ENCODE measurements at places on chromosomes 7 and 10.

DNA sequence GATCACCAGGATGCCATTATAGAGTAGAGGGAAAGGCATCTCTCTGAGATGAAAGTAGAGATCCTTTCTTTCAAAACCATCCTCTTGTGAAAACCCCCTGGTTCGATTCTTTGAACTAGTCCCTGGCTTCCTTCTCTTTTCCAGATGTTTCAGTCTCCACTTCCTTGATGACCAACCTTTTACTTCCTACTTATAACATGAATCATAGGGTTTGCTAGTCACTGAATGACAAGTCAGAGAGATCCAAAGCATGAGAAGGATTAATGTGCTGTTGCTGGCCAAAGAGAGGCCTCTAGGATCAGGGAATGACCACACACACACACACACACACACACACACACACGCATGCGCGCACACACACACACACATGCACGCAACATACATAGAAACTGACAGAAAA is 161.1 kb upstream of the FRMD4A start:
- DNase-seq: no peak

- DNase-seq: no peak
Observed at GRCh38 chr10:131310551-131311401, 745 bp downstream of the TCERG1L start.

DNA sequence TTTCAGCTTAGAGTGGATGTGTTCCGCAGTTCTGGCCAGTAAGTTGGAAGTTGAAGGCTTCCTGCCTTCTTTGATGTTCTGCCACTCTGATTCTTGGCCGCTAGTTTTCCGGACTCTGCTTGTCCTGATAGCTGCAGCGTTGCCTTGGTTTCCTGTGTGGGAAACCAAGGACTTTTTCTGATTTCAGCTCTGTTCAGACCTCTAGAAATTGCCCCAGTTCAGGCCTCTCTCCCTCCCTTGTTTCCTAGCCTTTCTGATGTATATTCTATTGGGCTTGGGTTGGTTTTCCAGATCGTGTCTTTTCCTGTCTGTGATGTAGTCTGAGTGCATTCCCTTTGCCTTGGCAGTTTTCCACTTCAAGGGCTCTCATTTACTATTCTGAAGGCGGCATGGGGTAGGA is 318.7 kb downstream of the BBS9 start:
- DNase-seq: no peak

- DNase-seq: no peak
Observed at GRCh38 chr10:98080494-98080893, 50.1 kb upstream of the CRTAC1 start.

GRCh38 chr10:6351495-6351894 is 148.8 kb downstream of the PFKFB3 start:
- no peak for DNase-seq

DNA sequence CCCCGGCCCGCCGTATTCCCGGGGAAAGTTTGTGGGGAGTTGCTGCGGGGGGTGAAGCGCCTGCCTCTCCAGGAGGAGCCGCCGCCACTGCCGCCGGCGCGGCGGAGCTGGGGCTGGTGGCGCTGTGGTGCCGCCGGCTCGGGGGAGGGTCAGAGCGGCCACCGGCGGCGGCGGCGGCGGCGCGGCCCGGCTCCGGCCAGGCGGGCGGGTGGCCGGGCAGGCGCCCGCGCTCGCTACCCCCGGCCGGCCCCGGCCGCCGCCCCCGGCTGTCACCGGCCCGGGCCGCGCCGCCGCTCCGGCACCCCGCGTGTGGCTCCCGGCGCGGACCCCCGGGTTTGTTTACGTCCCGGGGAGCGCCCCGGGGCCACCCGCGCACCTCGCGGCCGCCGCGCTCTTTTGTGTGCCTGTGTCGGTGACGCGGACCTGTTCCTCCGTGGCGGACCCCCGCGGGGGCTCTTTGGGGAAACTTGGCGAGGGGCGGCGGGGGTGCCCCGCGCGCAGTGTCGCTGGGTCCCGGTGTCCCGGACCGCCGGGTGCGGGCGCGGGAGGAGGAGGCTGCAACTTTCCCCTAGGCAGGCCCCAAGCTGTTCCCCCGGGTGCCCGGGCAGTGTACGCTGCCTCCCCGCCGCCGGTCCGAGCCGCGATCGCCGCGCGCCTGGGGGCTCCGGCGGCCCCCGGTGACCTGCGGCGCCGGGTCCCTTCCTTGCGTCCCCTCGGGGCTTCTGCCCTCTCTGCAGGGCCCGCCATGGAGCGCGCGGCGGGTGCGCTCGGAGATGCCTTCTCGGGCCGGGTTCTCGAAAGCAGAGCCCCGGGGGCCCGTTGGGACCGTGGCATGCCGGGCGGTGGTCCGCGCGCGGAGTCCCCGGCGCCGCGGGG is 593 bp upstream of the CUX1 start:
- no peak for DNase-seq

Data from CD4-positive, alpha-beta T cell treated with Interleukin-6 at 100 ng/mL for 8 hours (primary cell).